ENCODE measurements at places on chromosomes 4 and X.
A peak's percentile ranks its signal among the peaks of the same experiment; 100 is the strongest.

GRCh38 chr4:153592064-153592463 lies 92.0 kb upstream of the TLR2 start:
- no peak for DNase-seq

GRCh38 chrX:26762253-26762652 lies 546.3 kb downstream of the MAGEB5 start:
- no peak for DNase-seq

- DNase-seq = no peak
Measured at GRCh38 chr4:108683479-108683878, 33.1 kb downstream of the OSTC start.

- no peak for DNase-seq
Measured at GRCh38 chrX:85851418-85851817, 195.9 kb downstream of the CHM start.

DNA sequence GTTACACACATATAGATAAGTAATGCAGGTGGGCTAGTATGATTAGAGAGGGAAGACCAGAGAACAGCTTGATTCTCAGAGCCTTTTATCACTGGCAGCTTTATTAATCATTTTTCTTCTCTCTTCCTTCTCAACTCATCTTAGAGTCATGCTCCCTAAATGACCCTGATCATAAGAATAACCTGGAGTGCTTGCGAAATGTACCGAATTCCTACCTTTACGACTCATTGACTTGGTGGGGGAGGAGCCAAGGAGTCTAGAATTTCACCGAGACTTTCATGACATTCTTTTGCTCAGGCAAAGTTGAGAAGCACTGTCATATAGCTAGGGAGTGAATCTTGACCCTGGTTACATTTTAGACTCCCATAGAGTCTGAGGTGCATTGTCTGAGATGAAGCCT lies 298.9 kb upstream of the PUDP start:
- DNase-seq = no peak

- DNase-seq = no peak
Measured at GRCh38 chr4:145839151-145839550, 99.5 kb downstream of the ZNF827 start.

DNA sequence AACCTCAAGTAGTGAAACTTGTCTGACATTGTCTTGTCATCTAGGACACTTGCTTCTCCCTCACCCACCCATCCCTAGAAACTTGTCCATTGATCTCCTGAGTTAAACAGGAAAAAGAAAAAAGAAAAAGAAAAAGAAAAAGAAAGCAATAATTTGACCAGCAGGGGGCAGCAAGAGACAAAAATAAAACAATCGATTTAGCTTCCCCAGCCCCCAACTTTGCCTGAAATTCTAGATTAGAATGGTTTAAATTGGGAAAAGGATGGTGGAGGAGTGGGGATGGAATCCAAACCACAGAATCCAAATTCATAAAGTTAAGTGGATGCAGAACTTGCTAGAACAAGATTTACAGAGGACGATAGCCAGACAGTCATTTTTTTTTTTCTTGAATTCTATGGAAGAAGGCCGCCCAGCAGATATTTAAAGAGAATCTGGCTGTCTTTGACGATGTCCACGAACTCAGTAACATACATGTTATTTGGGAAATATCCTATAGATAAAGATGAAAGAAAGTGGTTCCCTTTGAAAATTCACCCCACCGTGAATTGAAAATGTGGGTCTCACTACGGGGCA lies 282.9 kb downstream of the USP46 start:
- DNase-seq = peak; percentile 12

DNA sequence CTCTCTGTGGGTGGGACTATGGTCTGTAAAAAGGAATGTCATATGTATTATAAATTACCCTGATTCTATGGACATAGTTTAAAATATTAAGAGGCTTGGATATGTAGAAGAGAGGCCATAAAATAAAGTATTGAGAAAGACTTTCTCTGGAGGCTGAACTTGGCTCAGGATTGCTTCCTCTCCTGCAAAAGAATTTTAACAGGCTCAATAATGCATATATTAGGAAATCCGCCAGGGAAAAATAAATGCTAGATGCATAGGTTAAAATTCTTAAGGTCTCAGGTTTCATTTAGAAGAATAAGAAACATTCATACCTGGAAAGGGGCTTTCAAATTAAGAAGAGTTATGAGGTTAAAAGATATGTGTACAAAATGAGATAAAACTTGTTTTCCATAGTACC lies 424.3 kb downstream of the ARAP2 start:
- DNase-seq = no peak

DNA sequence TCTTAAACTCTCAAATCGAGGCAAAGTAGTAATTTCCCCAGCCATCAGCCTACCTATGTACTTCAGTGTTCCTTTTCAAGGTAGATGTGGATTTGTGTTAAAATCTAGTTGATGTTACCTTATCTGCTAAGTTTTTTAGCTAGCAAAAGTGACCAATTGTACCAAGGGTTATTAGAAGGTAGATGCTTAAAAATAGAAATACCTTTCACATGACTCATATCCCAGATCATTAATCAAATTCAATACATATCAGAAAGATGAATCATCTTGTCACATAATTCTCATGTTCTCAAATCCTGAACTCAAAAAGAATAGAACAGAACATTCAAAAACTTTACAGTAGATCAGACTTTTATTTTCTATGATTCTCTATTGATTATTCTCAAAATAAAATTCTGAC lies 3.5 kb downstream of the ENAM start:
- DNase-seq = no peak

- DNase-seq = no peak
Measured at GRCh38 chr4:100609810-100610209, 92.0 kb upstream of the EMCN start.

DNA sequence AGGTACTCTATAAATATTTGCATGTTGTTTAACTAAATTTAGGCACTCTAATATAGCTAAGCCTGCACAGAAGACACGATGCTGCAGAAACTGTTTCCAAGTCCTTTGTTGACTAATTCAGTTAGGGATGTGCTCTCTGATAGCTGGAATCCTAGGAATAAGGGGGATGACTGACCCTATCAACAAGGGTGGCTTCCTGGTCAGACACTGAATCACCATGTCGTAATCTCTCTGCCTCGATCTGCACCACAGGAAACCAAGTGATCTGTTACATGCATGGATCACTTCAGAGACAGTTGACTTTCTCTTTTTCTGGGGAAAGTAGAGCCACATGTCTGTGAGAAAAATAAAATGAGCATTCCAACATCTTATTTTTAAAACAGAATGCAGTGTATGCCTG lies 169.1 kb downstream of the GUCY2F start:
- no peak for DNase-seq

DNA sequence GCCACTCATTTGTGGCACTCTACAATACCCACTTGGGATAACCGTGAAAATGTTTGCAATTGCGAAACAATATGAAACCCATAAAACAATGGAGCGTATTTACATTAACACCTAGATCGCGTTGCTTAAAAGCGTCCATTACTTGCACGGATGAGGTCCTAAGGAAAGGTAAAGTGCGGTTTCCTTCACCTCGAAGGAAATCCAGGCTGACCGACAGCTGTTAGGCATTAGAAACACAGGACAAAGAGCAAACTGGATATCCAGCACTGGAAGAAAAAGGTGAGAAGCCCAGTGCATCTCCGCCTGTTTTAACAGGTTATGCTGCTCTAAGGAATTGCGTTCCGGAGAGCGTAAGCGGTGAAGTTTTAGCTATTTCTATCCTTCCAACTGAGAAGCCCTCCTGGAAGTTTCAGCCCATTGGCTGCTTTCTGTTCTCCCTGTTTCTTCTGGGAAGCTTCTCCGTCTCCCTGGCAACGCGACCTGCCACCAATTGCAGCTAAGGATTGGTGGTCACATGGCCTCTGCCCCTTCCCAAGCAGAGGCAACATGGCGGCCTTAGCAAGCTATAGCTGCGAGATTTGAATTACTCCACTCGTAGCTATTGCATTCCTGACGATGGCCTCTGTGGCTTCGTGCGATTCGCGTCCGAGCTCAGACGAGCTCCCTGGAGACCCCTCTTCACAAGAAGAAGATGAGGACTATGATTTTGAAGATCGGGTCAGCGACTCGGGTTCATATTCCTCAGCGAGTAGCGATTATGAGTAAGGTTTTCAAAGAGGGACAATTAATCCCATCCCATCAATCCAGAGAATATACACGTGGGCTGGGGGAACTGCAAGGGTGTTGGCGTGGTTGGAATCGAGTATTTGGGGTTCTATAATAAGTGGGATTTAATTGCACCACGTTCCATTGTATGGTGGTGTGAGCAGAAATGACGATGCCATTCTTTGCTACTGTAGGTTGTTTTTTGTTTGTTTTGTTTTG lies at the start of gene INTU:
Gene INTU, plus strand, starts transcription at position 538 of the 984 bp plus-strand sequence. Its CDS starts 78 bp downstream, at position 616.
- DNase-seq = peak; percentile 87

- DNase-seq = no peak
Measured at GRCh38 chr4:113962016-113962347, 17.5 kb downstream of the ARSJ start.

- DNase-seq = no peak
Measured at GRCh38 chr4:2915789-2916188, 47.4 kb downstream of the NOP14 start.

GRCh38 chr4:8550691-8551090 lies 29.5 kb upstream of the GPR78 start:
- DNase-seq = no peak

GRCh38 chr4:177480795-177481194 lies 38.6 kb upstream of the AGA start:
- DNase-seq = no peak

DNA sequence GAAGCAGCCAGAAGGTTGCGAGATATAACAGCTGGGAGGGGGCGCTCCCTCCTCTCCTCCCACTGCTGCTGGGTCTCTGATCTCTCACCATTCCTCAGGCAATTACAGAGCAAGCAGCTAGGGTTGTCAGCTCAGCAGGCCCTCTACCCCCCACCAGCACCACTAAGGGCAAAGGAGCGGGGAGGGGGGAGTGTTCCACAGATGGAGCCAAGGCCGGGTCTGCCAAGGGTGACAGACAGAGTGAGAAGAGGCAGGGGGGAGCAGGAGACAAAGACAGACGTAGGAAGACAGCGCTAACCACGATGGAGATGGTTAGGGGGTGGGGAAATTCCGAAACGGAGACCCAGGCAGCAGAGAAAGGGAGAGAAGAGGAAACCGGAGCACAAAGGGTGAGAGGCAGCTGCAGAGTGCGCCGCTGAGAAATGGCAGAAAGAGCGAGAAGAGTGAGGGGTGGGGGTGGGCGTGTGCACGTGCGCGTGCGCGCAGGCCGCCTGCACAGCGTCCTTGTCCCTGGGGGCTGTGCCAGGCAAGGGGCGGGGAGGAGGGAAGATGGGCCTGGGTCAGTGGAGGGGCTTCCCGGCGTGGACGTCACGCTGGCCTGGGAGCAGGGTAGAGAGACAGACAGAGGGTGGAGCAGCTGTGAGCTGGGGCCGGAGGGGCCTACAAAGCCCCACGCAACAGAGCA lies 6.9 kb downstream of the L1CAM start:
- DNase-seq = no peak

DNA sequence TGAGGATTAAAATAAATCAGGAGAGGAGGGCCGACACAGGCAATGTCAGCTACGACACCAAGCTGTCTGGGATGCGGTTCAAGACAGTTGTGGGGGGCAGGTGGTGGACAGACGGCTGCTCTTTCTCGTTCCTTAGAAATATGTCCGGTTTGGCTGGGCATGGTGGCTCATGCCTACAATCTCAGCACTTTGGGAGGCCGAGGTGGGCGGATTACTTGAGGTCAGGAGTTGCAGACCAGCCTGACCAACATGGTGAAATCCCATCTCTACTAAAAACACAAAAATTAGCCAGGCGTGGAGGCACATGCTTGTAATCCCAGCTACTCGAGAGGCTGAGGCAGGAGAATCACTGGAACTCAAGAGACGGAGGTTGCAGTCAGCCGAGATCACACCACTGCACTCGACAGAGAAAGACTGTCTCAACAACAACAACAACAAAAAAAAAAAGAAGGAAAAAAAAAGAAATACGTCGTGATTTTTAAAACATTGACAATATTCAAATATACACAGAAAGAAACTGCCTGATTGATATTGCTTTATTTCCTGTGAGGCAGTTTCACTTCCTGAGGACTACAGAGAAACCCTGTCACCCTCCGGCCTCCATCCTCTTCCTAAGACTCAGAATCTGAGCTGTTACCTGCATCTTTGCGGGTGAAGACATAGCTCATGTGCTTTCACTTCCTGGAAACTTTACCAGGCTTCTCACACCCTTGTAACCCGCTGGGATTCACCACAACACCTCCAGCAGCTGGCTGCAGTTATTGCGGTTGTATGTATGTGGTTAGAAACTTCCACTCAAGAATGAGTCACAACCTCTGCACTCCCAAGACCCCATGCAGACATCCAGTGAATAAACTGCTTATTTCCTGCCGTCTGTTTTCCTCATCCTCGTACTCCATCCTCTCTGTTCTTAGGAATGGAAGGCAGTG lies 63.8 kb upstream of the STS start:
- peak; percentile 83 for DNase-seq

GRCh38 chrX:53715346-53715924 lies 28.9 kb upstream of the HUWE1 start:
- DNase-seq = no peak

- no peak for DNase-seq
Measured at GRCh38 chr4:182062458-182062857, 180.7 kb upstream of the TENM3 start.

Measured in GM04503 (cell line).